ENCODE measurements at places on chromosomes 2 and 18. TPM values are rescaled to one million over a fixed set of nuclear protein-coding genes. Genes with fewer than 3 reads are reported as not detected.
A peak's percentile ranks its signal among the peaks of the same experiment; 100 is the strongest.

GRCh38 chr2:160491911-160492371, 1.7 kb downstream of the RBMS1 start:
- peak; percentile 54 for ATAC-seq

DNA sequence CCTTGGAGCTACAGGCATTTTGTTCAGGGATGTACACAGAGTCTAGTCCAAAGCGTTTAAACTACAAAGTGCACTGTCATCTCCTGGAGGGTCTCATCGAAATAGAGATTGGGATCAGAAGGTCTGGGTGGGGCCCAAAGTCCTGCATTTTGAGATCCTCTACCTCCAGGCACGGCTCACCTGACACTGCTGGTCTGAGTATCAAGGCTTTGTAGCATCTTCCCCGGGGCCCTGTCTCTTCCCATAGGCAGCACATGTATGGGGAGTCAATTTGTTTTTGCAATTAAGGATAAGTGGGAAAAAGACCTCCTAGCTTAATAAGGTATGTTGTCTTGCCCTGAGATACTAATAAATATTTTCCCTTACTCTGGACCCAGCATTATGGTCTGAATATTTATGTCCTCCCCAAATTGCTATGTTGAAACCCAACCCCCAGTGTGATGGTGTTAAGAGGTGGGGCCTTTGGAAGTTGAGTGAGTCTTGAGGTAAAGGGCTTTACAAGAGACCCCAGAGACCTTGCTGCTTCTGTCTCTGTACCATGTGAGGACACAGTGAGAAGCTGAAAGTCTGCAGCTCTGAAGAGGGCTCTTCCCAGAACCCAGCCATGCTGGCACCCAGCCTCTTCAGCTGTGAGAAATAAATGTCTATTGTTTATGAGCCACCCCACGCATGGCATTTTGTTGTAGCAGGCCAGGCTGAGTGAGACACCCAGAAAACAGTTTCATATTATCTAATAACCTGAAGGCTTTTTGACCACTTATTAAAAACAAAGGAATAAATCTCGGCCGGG, 258.7 kb upstream of the HS6ST1 start:
- ATAC-seq = no peak

DNA sequence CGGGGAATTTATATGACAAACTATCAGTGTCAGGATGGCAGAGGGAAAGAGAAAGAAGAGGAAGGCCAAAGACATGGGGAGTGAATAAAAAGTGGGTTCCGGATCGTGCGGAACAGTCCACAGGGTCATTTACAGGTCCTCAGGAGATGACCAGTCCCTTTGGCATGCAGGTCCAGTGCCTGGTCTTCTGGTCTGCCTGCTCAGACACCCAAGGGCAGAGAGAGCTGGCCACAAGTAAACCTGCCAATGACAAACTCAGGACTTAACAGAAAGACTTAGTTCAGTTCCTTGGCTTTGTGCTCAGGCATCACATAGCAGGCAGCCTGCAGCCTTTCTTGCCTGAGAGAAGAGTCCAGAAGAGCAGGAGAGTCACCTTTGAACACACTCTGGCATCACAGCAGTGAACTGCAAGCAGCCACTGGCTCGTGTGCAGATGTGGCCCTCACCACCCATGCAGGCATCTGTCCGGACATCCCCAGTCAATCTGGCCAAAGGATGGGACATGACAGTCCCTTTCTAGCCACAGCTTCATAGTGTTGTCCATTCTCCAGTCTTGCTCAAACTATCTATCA, 14.0 kb downstream of the TMEM127 start:
- ATAC-seq = no peak

DNA sequence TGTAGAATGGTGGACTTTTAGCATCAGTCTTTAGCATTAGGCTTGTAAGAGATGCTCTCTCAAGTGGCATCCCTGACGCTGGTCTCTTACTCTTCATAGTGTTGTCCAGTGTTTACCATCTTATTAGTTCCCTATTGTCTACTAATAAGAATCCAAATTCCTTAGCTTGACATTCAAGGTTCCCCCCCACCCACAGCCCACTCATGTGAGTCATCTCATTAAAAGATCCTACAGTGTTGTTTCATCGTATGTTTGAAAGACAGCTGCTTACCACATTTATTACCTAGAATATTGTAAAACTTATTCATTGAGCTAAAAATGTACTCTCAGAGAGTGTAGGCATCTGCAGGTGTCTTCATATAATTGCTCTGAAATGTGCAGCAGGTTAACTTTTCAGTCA, 28.5 kb downstream of the EIF5B start:
- ATAC-seq = no peak

DNA sequence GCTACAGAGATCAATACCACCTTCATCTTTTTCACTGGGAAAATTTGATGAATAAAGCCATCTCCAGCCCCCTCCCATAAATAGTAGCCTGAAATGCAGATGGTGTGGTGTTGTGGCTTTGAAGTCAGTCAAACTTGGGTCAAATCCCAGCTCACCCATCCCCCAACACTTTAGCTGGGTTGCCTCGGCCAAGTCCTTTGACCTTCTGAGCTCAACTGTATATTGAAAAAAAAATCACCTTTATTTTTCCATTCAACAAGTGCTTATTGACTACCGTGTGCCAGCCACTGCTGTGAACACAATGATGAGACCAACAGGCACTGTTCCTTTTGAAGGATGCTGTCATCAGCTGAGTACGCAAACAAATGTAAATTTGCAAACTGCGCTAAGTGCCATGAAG, 35.1 kb upstream of the NTSR2 start:
- ATAC-seq = no peak

GRCh38 chr2:48120112-48120511, 213.8 kb upstream of the FBXO11 start:
- ATAC-seq = no peak

DNA sequence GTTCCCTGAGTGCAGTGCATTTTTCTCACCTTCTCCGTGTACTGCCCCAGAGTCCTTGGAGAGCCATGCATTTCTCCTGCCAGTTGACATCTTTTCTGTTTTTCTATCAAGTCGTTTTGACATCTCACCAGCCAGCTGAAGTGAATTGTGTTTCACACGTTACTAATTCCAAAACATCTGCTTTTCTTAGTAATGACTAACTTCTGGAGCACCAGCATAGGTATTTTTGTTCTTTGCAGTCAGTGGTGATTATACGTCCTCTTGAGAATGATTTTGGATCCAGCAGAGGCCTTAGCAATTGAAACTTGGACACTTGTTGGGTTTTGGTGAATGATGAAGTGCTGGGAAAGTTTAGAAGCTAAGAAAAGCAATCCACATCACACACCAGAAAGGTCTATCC, 112.5 kb downstream of the PIK3C3 start:
- ATAC-seq = peak; percentile 67

- no peak for ATAC-seq
These were observed 55.6 kb downstream of the THADA start for GRCh38 chr2:43540021-43540779.

DNA sequence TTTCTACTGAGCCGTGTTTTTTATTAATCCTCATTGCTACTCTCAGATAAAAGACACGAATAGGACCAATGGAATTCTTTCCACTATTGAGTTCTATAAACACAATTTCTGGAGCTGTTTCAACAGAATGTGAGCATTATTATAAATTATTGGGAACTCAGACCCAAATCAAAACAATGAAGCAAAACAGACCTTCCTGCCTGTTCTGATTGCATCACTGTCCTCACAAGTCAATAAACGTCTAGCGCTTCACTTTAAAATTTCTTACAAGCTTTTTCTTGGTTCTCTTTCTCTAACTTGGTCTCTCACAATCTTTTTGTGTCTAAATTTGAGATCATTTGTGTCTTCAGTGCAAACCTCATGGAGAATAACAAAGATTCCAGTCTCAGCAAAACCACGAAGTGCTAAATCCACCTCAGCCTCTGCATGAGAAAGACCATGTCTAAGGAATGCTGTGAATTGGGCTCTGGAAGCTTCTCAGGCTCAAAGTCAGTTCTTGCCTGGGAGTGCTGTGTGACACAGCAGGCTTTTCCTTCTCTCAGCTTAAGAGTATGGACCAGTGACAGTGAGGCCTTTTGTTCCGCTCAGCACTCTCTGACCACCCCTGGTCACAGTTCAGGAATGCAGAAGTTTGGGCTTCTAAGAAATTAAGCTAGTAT, 22.8 kb downstream of the ARHGAP28 start:
- ATAC-seq = no peak

GRCh38 chr2:50535971-50536759, 495.8 kb downstream of the NRXN1 start:
- ATAC-seq = no peak

Gene CIB4
- not detected for total RNA-seq

Gene HOXD11
- not detected for total RNA-seq

Gene EFR3B
- total RNA-seq = 0.40 TPM

Gene RAB17
- total RNA-seq = 2.5 TPM

Gene GAL3ST2
- total RNA-seq = 4.1 TPM
